Fibroblast of the aortic adventitia (primary cell): ENCODE measurements at places on chromosomes 2 and 18.

- DNase-seq: no peak
Observed at GRCh38 chr2:74515981-74516633, 1.9 kb downstream of the TLX2 start.

GRCh38 chr2:127381762-127382161 is 6.0 kb downstream of the MAP3K2 start:
- DNase-seq: no peak

DNA sequence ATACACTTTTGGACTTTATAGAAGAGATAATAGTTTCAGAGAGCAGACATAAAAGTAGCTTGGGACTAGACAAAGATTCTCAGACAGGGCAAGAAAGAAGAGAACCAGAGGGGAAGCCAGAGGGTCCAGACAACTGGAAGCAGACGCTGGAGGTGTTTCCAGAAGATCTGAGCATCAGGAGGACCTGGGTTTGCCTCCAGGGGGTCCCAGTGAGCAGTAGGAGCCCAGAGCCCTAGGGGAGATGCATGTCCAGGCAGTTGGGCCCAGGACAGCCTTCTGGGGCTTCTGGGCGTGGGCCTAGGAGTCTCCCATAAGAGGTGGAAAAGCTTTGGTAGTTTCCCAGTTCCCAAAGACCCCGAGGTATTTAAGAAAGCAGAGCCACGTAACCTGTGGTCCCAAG is 251.2 kb upstream of the ID2 start:
- no peak for DNase-seq

GRCh38 chr2:223599640-223600380 is 2.4 kb downstream of the SCG2 start:
- DNase-seq: peak; percentile 19

- no peak for DNase-seq
Observed at GRCh38 chr2:108348816-108349570, 28.8 kb upstream of the SULT1C4 start.

- DNase-seq: no peak
Observed at GRCh38 chr2:163592954-163593622, 142.7 kb downstream of the FIGN start.

GRCh38 chr2:96985181-96985945 is 1.0 kb downstream of the FAM178B start:
- DNase-seq: no peak

DNA sequence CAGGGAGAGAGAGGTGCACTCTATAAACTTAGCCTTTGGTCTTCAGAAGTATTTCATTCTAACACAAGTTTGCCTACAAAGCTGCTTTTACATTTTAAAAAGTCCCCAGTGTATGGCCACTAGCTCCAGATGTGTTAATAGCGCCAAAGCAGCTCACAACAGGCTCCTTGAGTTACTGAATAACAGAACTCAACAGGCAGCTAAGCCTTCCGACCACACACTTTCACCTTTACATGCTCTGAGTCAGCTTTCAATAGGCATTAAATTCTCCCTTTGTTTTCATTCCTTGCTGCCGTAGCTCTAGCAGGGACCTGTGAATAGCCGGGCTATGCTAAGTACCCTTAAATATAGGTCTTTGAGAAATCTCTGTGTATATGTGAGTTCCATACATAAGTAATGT is 262.8 kb upstream of the PARD3B start:
- DNase-seq: no peak

- DNase-seq: peak; percentile 86
Observed at GRCh38 chr2:130824492-130825061, 12.1 kb upstream of the ARHGEF4 start.
